ENCODE measurements at places on chromosomes 1 and 21.

DNA sequence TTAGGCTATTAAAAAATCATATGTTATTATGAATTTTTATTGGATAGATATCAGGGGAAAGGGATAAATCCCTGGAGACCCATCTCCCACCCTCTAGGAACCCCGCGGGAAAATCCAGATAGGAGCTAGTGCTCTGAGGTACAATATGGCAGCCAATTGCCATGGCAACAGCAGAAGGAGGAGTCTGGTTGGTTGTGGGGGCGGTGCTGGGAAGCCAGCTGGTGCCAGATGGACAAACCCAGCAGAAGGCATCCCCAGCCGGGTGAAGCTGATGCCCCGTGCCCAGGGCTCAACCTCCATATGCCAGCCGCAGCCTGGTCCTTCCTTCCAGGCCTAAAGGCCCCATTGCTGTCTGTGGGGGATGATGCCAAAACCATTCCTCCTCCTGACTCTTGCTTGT is 38.3 kb downstream of the RHBG start:
- DNase-seq, result no peak

GRCh38 chr1:107952989-107953388 is 12.0 kb downstream of the VAV3 start:
- no peak for DNase-seq

GRCh38 chr1:52631759-52632331 is 1.1 kb upstream of the SHISAL2A start:
- DNase-seq, result no peak

GRCh38 chr1:160630523-160631451 is 16.1 kb downstream of the SLAMF1 start:
- no peak for DNase-seq
